Lower lobe of right lung (tissue), 2 donors: ENCODE measurements at places on chromosomes 3 and 15. TPM values are rescaled to one million over a fixed set of nuclear protein-coding genes. Genes with fewer than 3 reads are reported as not detected.
A peak's percentile ranks its signal among the peaks of the same experiment; 100 is the strongest.

- peaks cover 67% of the 10 kb centered on the region for H3K4me1 ChIP-seq
- peak overlapping the region; percentile 91 for H3K4me3 ChIP-seq
- peak overlapping the region; percentile 94 for H3K27ac ChIP-seq
- peaks cover 7% of the 10 kb centered on the region for H3K36me3 ChIP-seq
- H3K27me3 ChIP-seq, result no peaks in the 10 kb centered on the region
Observed at GRCh38 chr15:80989081-80989517, 520 bp downstream of the MESD start.

GRCh38 chr15:64478863-64479262 is 18.5 kb downstream of the ZNF609 start:
- H3K27me3 ChIP-seq, result no peaks in the 10 kb centered on the region
- H3K4me1 ChIP-seq, result peaks cover 26% of the 10 kb centered on the region
- H3K36me3 ChIP-seq, result no peaks in the 10 kb centered on the region
- DNase-seq, result no peak

The CPNE4 gene
- total RNA-seq, result 0.83 TPM

The MEIS2 gene
- total RNA-seq, result 20.7 TPM

DNA sequence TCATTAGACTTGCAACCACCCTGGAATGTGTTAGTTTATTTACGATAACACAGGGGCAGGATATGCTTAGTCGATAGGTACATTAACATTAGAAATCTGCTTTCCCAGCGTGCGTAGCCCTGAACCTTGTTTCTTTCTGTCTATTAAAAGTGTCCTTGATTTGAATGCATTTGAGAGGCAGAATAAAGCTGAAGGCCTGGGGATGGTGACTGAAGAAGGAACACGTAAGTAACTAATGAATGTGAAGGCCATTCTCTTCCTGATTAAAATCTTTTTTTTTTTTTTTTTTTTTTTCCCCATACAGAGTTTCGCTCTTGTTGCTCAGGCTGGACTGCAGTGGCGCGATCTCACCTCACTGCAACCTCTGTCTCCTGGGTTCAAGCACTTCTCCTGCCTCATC is 142.8 kb upstream of the CHRM5 start:
- H3K27ac ChIP-seq, result no peak overlapping the region
- H3K4me3 ChIP-seq, result no peak overlapping the region
- no peaks in the 10 kb centered on the region for H3K27me3 ChIP-seq
- no peak for DNase-seq
